Neural crest cell (in vitro differentiated cells): ENCODE measurements at places on chromosomes 13 and 19. TPM values are rescaled to one million over a fixed set of nuclear protein-coding genes. Genes with fewer than 3 reads are reported as not detected.

DNA sequence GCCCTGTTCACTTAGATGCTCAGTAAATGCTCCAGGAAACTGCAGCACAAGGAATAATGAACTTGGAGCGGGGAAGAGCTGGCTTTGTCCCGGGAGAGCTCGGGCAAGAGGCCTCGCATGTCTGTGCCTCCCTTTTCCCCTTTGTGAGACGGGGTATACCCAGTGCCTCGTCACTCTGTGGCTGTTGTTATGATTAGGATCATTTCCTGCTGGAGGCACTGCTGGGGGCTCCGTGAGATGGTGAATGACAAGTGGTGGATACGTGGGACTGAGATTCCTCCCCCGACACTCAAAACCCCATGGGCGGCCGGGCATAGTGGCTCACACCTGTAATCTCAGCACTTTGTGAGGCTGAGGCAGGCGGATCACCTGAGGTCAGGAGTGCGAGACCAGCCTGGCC, 1.1 kb upstream of the PLVAP start:
- H3K4me1 ChIP-seq, result peaks cover 35% of the 10 kb centered on the region
- no peak overlapping the region for H3K27ac ChIP-seq
- no peaks in the 10 kb centered on the region for H3K36me3 ChIP-seq
- no peaks in the 10 kb centered on the region for H3K27me3 ChIP-seq
- no peak overlapping the region for H3K4me3 ChIP-seq
- no peak for DNase-seq

- peak overlapping the region; percentile 27 for H3K27ac ChIP-seq
Observed at GRCh38 chr19:8214802-8215201, 5.6 kb downstream of the CERS4 start.

GRCh38 chr13:40505196-40505595, 161.2 kb downstream of the FOXO1 start:
- H3K27ac ChIP-seq, result no peak overlapping the region
- no peak overlapping the region for H3K4me3 ChIP-seq
- no peak for DNase-seq
- H3K36me3 ChIP-seq, result no peaks in the 10 kb centered on the region
- no peaks in the 10 kb centered on the region for H3K27me3 ChIP-seq

DNA sequence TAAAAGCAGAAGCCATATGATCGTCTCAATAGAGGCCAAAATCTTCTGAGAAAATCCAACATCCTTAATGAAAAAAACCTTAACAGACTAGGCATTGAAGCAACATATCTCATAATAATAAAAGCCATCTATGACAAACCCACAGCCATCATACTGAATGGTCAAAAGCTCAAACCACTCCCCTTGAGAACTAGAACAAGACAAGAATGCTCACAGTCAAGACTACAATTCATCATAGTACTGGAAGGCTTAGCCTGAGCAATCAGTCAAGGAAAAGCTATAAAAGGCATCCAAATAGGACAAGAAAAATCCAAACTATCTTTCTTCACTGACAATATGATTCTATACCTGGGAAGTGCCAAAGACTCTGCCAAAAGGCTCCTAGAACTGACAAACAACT, 2668.2 kb upstream of the PCDH20 start:
- no peaks in the 10 kb centered on the region for H3K27me3 ChIP-seq
- H3K27ac ChIP-seq, result no peak overlapping the region
- H3K4me3 ChIP-seq, result no peak overlapping the region
- H3K36me3 ChIP-seq, result no peaks in the 10 kb centered on the region
- no peak for DNase-seq
- H3K4me1 ChIP-seq, result no peaks in the 10 kb centered on the region

DNA sequence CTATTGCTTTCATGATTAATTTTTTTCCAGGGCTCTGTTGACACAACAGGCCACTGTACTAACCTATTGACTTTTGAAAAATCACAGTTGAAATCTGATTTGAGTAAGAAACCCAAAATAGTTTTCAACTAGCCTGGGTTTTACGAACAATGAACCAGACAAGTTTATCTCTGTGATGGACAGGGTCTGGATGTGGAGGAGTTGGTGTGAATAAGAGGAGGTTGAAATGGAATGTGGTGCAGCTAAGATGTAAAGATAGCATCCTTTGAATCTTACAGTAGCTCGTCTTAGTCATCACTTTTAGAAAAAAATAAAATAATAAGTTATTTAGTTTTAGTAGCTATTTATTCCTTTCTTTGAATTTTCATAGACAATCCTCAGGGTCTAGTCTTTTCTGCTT, 8.3 kb upstream of the OXGR1 start:
- no peaks in the 10 kb centered on the region for H3K4me1 ChIP-seq
- H3K4me3 ChIP-seq, result no peak overlapping the region

GRCh38 chr13:99854366-99854765, 117.2 kb downstream of the ZIC5 start:
- H3K27ac ChIP-seq, result no peak overlapping the region
- no peaks in the 10 kb centered on the region for H3K36me3 ChIP-seq
- no peak for DNase-seq
- peaks cover 44% of the 10 kb centered on the region for H3K27me3 ChIP-seq
- peaks cover 15% of the 10 kb centered on the region for H3K4me1 ChIP-seq

DNA sequence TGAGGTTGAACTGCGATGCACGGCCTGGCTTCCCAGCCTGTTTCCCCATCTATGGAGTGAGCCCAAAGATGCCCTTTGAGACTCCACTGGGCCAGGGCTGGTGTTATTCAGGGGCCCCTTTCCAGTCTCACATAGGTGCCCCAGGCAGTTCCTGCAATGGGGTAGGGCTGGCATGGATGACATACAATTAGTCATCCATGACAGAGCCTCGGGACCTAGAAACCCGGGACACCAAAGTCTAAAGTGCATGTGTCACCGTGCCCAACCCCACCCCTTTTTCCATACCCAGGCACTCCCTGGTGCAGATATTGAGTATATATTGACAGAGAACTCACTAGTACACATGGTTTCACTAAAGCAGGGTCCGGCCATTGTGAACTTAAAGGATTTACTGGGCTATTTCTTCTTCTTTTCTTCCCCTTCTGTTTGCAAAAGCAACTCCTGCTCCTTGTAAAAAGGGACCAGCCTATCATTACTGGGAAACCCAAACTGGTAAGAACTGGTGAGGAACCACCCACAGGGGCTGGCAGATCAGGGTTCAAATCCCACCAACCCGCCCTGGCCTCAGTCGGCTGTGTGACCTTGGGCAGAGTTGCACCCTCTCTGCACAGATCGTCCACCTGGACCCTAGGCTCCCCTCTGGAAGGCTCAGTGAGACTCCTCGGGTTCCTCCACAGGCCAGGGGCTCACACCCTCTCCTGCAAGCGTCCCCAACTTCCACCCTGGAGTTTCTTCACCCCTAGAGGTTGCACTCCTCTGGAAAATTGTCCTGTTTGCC, 2.7 kb downstream of the B3GNT3 start:
- H3K36me3 ChIP-seq, result no peaks in the 10 kb centered on the region
- no peak overlapping the region for H3K4me3 ChIP-seq
- peaks cover 79% of the 10 kb centered on the region for H3K27me3 ChIP-seq
- no peak overlapping the region for H3K27ac ChIP-seq

- DNase-seq, result no peak
- peaks cover 2% of the 10 kb centered on the region for H3K36me3 ChIP-seq
- no peaks in the 10 kb centered on the region for H3K27me3 ChIP-seq
- peak overlapping the region; percentile 97 for H3K4me3 ChIP-seq
Observed at GRCh38 chr13:32314271-32315237, 609 bp downstream of the ZAR1L start.

Gene SIGLEC5
- not detected in 2 replicates for total RNA-seq

Gene ZNF730
- total RNA-seq, result 26.2 and 27.7 TPM in 2 replicates

Gene RNF113B
- total RNA-seq, result not detected in 2 replicates

Gene FGF21
- total RNA-seq, result not detected in 2 replicates

Gene ATXN8OS
- not detected in 2 replicates for total RNA-seq
